Placental pericyte (primary cell): ENCODE measurements at places on chromosomes 5 and 9. TPM values are rescaled to one million over a fixed set of nuclear protein-coding genes. Genes with fewer than 3 reads are reported as not detected.

Gene RLN2
- total RNA-seq: not detected in 2 replicates

Gene CDC20B
- total RNA-seq: not detected in 2 replicates

Gene SLC46A2
- total RNA-seq: not detected in 2 replicates

Gene KIF27
- 3.1 and 4.4 TPM in 2 replicates for total RNA-seq

Gene ADGRD2
- not detected in 2 replicates for total RNA-seq

Gene DNM1
- 17.1 and 47.0 TPM in 2 replicates for total RNA-seq

Gene SYNPO
- 7.9 and 9.3 TPM in 2 replicates for total RNA-seq

Gene SMIM33
- total RNA-seq: under 0.01 TPM in 1 of 2 replicates, not detected in the other

Gene PNPLA7
- 0.86 and 1.1 TPM in 2 replicates for total RNA-seq

Gene FAM153A
- total RNA-seq: not detected in 2 replicates

Gene C9
- 0.44 TPM in 1 of 2 replicates, not detected in the other for total RNA-seq

Gene TAS2R1
- total RNA-seq: 0.29 TPM in 1 of 2 replicates, not detected in the other

Gene ORM2
- total RNA-seq: not detected in 2 replicates

Gene BTNL9
- total RNA-seq: not detected in 2 replicates

Gene FAXDC2
- 7.9 and 12.7 TPM in 2 replicates for total RNA-seq

Gene SPATA6L
- total RNA-seq: 0.22 and 0.43 TPM in 2 replicates

Gene SGCD
- 0.88 and 2.9 TPM in 2 replicates for total RNA-seq

Gene SPACA9
- total RNA-seq: 2.0 and 2.6 TPM in 2 replicates

Gene PCDHA6
- total RNA-seq: 0.14 and 0.44 TPM in 2 replicates

Gene ZFP2
- total RNA-seq: under 0.01 and 0.22 TPM in 2 replicates

Gene C6
- not detected in 2 replicates for total RNA-seq

Gene ST8SIA4
- 3.0 and 15.3 TPM in 2 replicates for total RNA-seq

Gene PCDHA1
- not detected in 2 replicates for total RNA-seq

Gene AMBP
- not detected in 2 replicates for total RNA-seq

Gene FAM193B
- 27.6 and 27.9 TPM in 2 replicates for total RNA-seq

Gene PCDHGC4
- total RNA-seq: 4.4 and 5.0 TPM in 2 replicates

Gene CSF2
- total RNA-seq: 0.66 and 5.3 TPM in 2 replicates

Gene SNCB
- total RNA-seq: 0.14 TPM in 1 of 2 replicates, not detected in the other

Gene ISL1
- not detected in 2 replicates for total RNA-seq

Gene ARID3C
- total RNA-seq: 0.22 TPM in 1 of 2 replicates, not detected in the other

Gene ZNF608
- 5.5 and 11.5 TPM in 2 replicates for total RNA-seq

Gene PRUNE2
- total RNA-seq: 0.72 and 1.1 TPM in 2 replicates

Gene SPATA31A3
- total RNA-seq: not detected in 2 replicates

Gene LAMC3
- 0.44 and 2.1 TPM in 2 replicates for total RNA-seq

Gene DCANP1
- total RNA-seq: not detected in 2 replicates

Gene RANBP6
- total RNA-seq: 14.7 and 60.1 TPM in 2 replicates

Gene ADAMTS16
- 0.22 and 0.57 TPM in 2 replicates for total RNA-seq

Gene GTF3C5
- 46.2 and 56.7 TPM in 2 replicates for total RNA-seq

Gene CDX1
- 0.22 and 0.57 TPM in 2 replicates for total RNA-seq

Gene FGFR4
- 0.43 and 1.5 TPM in 2 replicates for total RNA-seq

Gene FOXD4
- total RNA-seq: 0.14 and 0.22 TPM in 2 replicates

Gene FBN2
- total RNA-seq: 154 and 431 TPM in 2 replicates

Gene FABP6
- total RNA-seq: not detected in 2 replicates

Gene PPIC
- total RNA-seq: 18.3 and 37.0 TPM in 2 replicates

Gene ACTBL2
- total RNA-seq: 1.8 and 3.3 TPM in 2 replicates

Gene NAIP
- 2.4 and 3.3 TPM in 2 replicates for total RNA-seq

Gene BHMT
- total RNA-seq: 0.86 TPM in 1 of 2 replicates, not detected in the other

Gene WDR38
- not detected in 2 replicates for total RNA-seq

Gene SLC34A3
- total RNA-seq: not detected in 2 replicates

Gene ANKRD18A
- not detected in 2 replicates for total RNA-seq

Gene GABRP
- 1.1 TPM in 1 of 2 replicates, not detected in the other for total RNA-seq
